ENCODE measurements at places on chromosomes 1 and 21. TPM values are rescaled to one million over a fixed set of nuclear protein-coding genes. Genes with fewer than 3 reads are reported as not detected.

DNA sequence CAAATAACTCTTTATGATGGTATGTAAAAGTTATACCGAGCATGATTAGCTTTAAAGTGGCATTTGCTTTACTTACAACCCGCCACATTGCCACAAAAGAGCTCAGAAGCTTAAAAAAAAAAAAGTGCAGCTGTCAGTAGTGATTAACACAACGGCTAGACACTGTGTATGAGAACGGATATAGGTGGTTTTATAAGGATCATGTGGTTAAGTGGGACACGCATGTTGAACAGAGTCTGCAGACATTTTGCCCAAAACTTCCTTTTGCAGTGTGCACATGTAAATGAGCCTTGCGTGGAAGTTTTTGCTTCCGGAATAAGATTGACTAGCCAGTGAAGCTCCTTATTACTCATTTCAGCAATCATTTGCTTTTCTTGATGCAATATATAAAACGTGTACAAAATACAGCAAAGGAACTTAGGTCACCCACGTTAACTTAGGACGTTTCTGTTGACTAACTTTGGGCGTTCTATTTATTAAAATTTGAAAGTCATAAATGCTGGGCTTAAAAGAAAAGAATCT is 58.7 kb upstream of the RGS1 start:
- no peaks in the 10 kb centered on the region for H3K27me3 ChIP-seq
- no peak overlapping the region for H3K27ac ChIP-seq
- no peak for DNase-seq

DNA sequence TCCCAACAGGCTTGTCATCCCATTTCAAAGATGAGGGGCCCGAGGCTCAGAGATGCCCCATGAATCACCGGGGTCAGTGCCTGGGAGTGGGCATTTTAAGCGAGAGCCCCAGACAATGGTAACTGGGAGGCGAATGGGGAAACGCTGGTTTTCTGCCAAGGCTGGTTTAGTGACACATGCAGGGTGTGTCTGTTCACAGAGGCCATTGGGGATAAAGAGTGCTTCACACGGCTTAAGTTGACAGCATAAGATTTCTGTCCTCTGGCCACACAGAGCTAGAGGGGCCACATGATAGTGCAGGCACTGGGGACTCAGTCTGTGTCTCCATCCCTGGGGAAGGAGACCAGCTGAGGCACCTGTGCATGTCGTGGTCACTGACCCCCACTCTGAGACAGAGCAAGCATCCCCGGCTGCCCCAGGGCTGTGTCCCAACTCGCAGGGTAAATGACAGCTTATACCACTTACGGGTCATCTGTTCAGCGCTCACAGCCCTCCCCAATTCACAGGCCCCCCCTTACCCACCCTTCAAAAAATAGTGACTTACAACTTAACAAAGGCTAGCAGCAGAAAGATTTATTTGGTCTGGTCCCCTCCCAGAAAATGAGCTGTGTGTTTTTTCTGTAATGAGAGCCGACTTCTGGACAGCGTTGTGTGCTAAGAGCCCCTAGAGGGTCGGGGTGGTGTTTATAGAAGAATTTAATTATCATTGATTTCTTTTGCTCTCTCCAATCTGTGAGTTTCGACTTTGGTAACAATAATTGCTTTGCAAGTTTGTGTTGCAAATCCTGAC is 34.9 kb upstream of the ARHGEF16 start:
- H3K4me3 ChIP-seq, result no peak overlapping the region
- H3K36me3 ChIP-seq, result no peaks in the 10 kb centered on the region
- H3K27ac ChIP-seq, result no peak overlapping the region
- H3K27me3 ChIP-seq, result no peaks in the 10 kb centered on the region
- H3K4me1 ChIP-seq, result no peaks in the 10 kb centered on the region

DNA sequence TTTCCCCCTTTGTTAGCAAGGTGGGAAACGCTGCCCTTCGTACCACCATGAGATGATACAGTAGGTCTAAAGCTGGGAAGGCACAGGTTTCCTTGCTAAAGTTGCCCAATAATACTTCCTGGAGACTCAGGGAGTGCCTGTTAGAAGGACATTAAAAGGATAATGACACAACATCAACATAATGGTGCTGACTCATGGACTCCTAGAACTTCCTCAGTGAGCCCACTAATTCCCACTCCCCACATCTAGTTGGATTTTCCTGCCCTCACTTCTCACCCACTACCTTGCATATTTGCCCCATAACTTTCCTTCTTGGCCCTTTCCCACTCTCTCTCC is 17.5 kb downstream of the CFAP45 start:
- no peak for DNase-seq
- no peaks in the 10 kb centered on the region for H3K4me1 ChIP-seq
- H3K27ac ChIP-seq, result no peak overlapping the region
- no peaks in the 10 kb centered on the region for H3K27me3 ChIP-seq
- H3K4me3 ChIP-seq, result no peak overlapping the region

DNA sequence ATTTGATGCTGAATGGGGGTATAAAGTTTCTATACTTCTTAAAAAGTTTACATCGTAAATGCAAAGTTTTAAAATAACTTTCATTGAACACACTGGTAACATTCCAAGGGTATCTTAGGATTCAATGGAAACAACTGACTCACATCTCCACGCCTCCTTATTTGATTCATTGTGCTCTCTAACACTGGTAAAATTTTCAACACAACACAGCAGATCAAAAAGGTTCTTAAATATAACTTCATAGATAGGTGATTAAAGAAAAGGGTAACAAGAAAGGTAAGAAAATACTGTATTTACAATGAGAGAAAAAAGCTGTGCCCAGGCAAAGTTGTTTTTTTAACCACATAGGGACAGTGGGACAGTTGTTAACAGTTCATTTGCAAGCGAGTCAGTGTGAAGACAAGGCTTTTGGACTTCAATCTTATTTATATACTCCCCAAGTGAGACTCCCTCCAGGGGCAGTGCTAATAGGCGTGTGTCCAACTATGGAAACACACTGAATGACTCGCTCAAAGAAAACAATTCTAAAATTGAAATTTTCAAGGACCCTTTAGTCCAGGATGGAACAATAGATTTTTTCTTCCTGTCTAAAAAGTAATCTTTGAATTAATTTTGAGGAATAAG is 140.5 kb downstream of the TIAM1 start:
- no peak overlapping the region for H3K27ac ChIP-seq
- H3K4me3 ChIP-seq, result no peak overlapping the region
- no peaks in the 10 kb centered on the region for H3K27me3 ChIP-seq
- no peaks in the 10 kb centered on the region for H3K4me1 ChIP-seq

GRCh38 chr1:209398313-209398991 is 185.1 kb upstream of the CAMK1G start:
- no peak overlapping the region for H3K4me3 ChIP-seq
- no peaks in the 10 kb centered on the region for H3K27me3 ChIP-seq
- H3K4me1 ChIP-seq, result peaks cover 59% of the 10 kb centered on the region
- H3K27ac ChIP-seq, result peak overlapping the region; percentile 71
- DNase-seq, result peak; percentile 78
- H3K36me3 ChIP-seq, result no peaks in the 10 kb centered on the region

GRCh38 chr1:209802780-209803152 is 3.2 kb downstream of the IRF6 start:
- H3K4me1 ChIP-seq, result no peaks in the 10 kb centered on the region
- no peaks in the 10 kb centered on the region for H3K27me3 ChIP-seq
- H3K27ac ChIP-seq, result no peak overlapping the region
- H3K4me3 ChIP-seq, result no peak overlapping the region
- DNase-seq, result no peak

DNA sequence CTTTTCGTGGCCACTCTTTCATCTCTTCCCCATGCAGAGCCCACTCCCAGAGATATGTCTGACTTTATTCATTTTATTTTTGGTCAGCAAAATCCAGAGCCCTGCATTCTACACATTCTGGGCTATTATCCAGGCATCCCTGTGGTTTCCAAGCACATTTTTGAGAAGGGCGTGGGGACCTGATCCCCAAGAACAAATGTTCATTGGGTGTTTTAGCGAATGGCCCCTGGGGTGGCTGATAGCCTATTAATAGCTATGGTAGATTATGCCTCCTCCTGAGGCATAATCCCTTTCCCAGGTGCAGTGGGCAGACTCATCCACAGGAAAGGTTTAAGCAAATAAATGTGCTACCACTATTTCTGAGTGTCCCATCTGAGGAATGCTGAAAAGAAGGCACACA is 511.8 kb upstream of the USP24 start:
- no peak overlapping the region for H3K27ac ChIP-seq
- H3K27me3 ChIP-seq, result no peaks in the 10 kb centered on the region
- no peak for DNase-seq
- no peaks in the 10 kb centered on the region for H3K36me3 ChIP-seq
- no peak overlapping the region for H3K4me3 ChIP-seq

DNA sequence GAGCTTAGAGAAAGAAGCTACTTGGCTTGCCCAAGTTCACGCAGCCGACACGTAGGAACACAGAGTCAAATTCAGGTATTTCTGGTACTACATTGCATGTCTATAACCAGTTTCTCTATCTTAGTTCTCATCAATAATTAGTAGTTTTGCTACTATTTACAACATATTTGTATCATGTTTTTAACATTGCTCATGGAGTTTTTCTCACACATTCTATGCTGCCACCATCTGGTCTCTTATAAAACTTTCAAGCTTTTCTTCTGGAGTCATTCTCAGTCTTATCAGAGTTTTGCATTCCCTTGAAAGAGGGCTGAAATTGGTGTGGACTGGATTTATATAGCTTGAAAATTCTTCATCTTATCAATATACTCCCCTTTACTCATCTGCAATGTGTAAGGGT is 118.8 kb upstream of the PALMD start:
- no peak for DNase-seq
- H3K4me3 ChIP-seq, result no peak overlapping the region
- no peaks in the 10 kb centered on the region for H3K36me3 ChIP-seq
- no peaks in the 10 kb centered on the region for H3K27me3 ChIP-seq
- H3K27ac ChIP-seq, result no peak overlapping the region

- H3K27me3 ChIP-seq, result no peaks in the 10 kb centered on the region
- H3K4me1 ChIP-seq, result no peaks in the 10 kb centered on the region
- no peak overlapping the region for H3K27ac ChIP-seq
These were observed 25.4 kb upstream of the SMYD3 start for GRCh38 chr1:246532519-246532918.

DNA sequence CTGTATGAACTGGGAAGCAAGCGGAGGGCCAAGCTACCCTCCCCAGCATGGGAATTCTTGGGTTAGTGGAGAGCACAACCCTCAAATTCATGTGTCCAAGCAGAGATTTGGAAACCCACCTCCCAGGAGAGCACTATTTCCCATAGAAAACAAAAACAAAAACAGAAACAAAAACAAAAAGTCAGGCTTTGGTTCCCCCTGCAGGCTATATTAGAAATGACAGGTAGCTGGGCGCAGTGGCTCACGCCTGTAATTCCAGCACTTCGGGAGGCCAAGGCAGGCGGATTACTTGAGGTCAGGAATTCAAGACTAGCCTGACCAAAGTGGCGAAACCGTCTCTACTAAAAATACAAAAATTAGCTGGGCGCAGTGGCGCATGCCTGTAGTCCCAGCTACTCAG is 10.8 kb downstream of the MINDY1 start:
- H3K4me1 ChIP-seq, result peaks cover 15% of the 10 kb centered on the region
- H3K36me3 ChIP-seq, result peaks cover 2% of the 10 kb centered on the region
- H3K4me3 ChIP-seq, result no peak overlapping the region
- H3K27me3 ChIP-seq, result no peaks in the 10 kb centered on the region
- no peak for DNase-seq

GRCh38 chr1:230407351-230407750 is 18.8 kb downstream of the PGBD5 start:
- H3K36me3 ChIP-seq, result no peaks in the 10 kb centered on the region
- no peak overlapping the region for H3K4me3 ChIP-seq
- H3K27me3 ChIP-seq, result no peaks in the 10 kb centered on the region
- DNase-seq, result no peak

GRCh38 chr1:119882132-119883049 is 13.9 kb downstream of the ADAM30 start:
- H3K27me3 ChIP-seq, result no peaks in the 10 kb centered on the region
- H3K4me1 ChIP-seq, result no peaks in the 10 kb centered on the region
- H3K4me3 ChIP-seq, result no peak overlapping the region
- no peaks in the 10 kb centered on the region for H3K36me3 ChIP-seq

- H3K4me3 ChIP-seq, result no peak overlapping the region
- no peaks in the 10 kb centered on the region for H3K36me3 ChIP-seq
- H3K27me3 ChIP-seq, result no peaks in the 10 kb centered on the region
- DNase-seq, result no peak
- no peak overlapping the region for H3K27ac ChIP-seq
These were observed 7.1 kb downstream of the TMEM51 start for GRCh38 chr1:15160626-15161025.

- H3K4me1 ChIP-seq, result peaks cover 15% of the 10 kb centered on the region
- H3K27ac ChIP-seq, result no peak overlapping the region
- no peak for DNase-seq
- no peak overlapping the region for H3K4me3 ChIP-seq
- H3K36me3 ChIP-seq, result no peaks in the 10 kb centered on the region
These were observed 250.3 kb upstream of the PROX1 start for GRCh38 chr1:213737398-213738035.

- H3K27me3 ChIP-seq, result no peaks in the 10 kb centered on the region
- no peaks in the 10 kb centered on the region for H3K36me3 ChIP-seq
- H3K4me3 ChIP-seq, result no peak overlapping the region
- no peak overlapping the region for H3K27ac ChIP-seq
- no peaks in the 10 kb centered on the region for H3K4me1 ChIP-seq
These were observed 83.4 kb upstream of the KCNE2 start for GRCh38 chr21:34280389-34280795.

GRCh38 chr1:167819849-167820683 is 93.9 kb downstream of the ADCY10 start:
- peaks cover 27% of the 10 kb centered on the region for H3K4me1 ChIP-seq
- H3K4me3 ChIP-seq, result no peak overlapping the region
- H3K36me3 ChIP-seq, result no peaks in the 10 kb centered on the region
- no peaks in the 10 kb centered on the region for H3K27me3 ChIP-seq
- DNase-seq, result no peak

GRCh38 chr1:232301246-232301645 is 328.7 kb downstream of the SIPA1L2 start:
- no peaks in the 10 kb centered on the region for H3K4me1 ChIP-seq
- H3K36me3 ChIP-seq, result no peaks in the 10 kb centered on the region
- no peaks in the 10 kb centered on the region for H3K27me3 ChIP-seq

- no peak overlapping the region for H3K4me3 ChIP-seq
- H3K27ac ChIP-seq, result no peak overlapping the region
- no peaks in the 10 kb centered on the region for H3K27me3 ChIP-seq
- H3K4me1 ChIP-seq, result no peaks in the 10 kb centered on the region
These were observed 134.7 kb downstream of the ST6GALNAC3 start for GRCh38 chr1:76209238-76209637.

DNA sequence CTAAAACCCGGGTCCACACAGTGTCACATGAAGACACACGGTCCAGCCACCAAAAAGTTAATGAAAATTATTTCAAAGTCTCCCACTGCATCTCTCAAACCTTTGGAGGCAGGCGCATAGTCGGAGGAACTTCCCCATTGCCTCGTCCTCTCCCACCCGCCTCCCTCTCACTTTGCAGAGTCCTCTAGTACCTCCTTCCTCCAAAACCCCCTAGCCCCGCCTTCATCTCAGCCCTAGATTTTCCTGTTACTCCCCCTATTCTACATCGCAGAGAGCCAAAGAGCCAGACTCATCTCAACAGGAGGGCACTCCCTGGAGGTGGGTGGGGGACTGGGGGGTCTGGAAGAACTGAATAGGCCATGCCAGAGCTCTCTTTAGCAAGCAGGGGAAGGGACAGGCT is 79.3 kb downstream of the DISP3 start:
- H3K27ac ChIP-seq, result no peak overlapping the region
- no peaks in the 10 kb centered on the region for H3K27me3 ChIP-seq
- H3K4me3 ChIP-seq, result no peak overlapping the region
- no peaks in the 10 kb centered on the region for H3K36me3 ChIP-seq

Gene CACNA1S
- total RNA-seq, result 0.07 TPM

Gene TEX38
- total RNA-seq, result not detected

Gene PADI4
- not detected for total RNA-seq

Gene METTL25B
- 26.6 TPM for total RNA-seq

Gene FAM3B
- 59.7 TPM for total RNA-seq

Gene PGLYRP3
- not detected for total RNA-seq

Data from Caco-2 (cell line).